ENCODE measurements at places on chromosomes 12 and 14. TPM values are rescaled to one million over a fixed set of nuclear protein-coding genes. Genes with fewer than 3 reads are reported as not detected.

The HOXC12 gene
- 6.1 TPM for total RNA-seq

The GALNT9 gene
- total RNA-seq: 7.4 TPM

The INHBC gene
- not detected for total RNA-seq

The RTL1 gene
- total RNA-seq: 0.09 TPM

- H3K36me3 ChIP-seq: no peaks in the 10 kb centered on the region
- no peak for DNase-seq
- H3K27ac ChIP-seq: no peak overlapping the region
- no peaks in the 10 kb centered on the region for H3K27me3 ChIP-seq
- H3K4me1 ChIP-seq: peaks cover 12% of the 10 kb centered on the region
- no peak overlapping the region for H3K4me3 ChIP-seq
These were observed 42.1 kb downstream of the CCDC85C start for GRCh38 chr14:99561864-99562263.

DNA sequence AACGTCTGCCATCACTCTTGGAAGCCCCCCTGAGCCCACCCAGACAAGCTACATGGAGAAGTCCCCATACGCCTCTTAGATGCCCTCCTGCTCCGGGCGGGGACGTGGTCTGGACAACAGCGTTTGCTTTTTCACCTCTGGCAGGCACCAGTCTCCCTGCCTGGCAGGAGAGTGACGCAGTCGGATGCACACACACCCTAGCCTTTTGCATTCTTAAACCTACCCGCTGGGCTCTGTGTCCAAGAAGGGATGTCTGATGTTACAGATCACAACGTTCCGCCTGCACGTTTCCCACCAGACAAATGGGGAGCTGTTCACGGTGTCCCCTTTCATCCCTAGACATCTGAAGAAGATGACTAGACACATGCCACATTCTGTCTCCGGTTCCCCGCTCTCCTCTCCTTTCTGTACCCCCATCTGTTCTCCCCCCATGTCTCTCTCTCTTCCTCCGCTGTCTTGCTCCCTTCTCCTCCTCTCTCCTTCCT is 100.2 kb downstream of the RIMBP2 start:
- H3K36me3 ChIP-seq: no peaks in the 10 kb centered on the region
- no peak for DNase-seq
- no peaks in the 10 kb centered on the region for H3K4me1 ChIP-seq
- H3K27ac ChIP-seq: no peak overlapping the region
- H3K27me3 ChIP-seq: no peaks in the 10 kb centered on the region
- no peak overlapping the region for H3K4me3 ChIP-seq

- no peak for DNase-seq
- H3K27ac ChIP-seq: no peak overlapping the region
- no peak overlapping the region for H3K4me3 ChIP-seq
- no peaks in the 10 kb centered on the region for H3K36me3 ChIP-seq
- peaks cover 12% of the 10 kb centered on the region for H3K27me3 ChIP-seq
- H3K4me1 ChIP-seq: no peaks in the 10 kb centered on the region
These were observed 23.2 kb downstream of the CCND2 start for GRCh38 chr12:4296751-4297150.

DNA sequence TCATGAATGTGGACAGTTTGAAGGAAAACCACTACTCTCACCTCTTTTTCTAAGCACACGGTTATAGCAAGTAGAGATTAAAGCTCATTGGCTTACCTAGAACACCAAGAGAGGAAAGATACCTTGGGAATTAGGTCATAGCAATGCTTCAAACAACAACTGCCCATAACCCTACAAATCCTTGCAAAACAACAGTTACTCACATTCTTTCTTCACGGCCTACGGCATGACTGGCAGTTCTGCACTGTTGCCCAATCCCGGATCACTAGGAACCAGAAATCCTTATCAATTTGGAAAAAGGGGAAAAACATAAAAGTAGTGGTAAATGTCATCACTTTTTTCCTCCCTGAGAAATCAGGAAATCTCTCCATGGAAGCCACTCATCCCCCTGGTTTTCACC is 9.6 kb upstream of the ISM2 start:
- no peak overlapping the region for H3K4me3 ChIP-seq
- H3K4me1 ChIP-seq: no peaks in the 10 kb centered on the region
- H3K27ac ChIP-seq: no peak overlapping the region
- no peak for DNase-seq
- peaks cover 13% of the 10 kb centered on the region for H3K36me3 ChIP-seq
